ELF-1 (cell line): ENCODE measurements at places on chromosomes 5 and 9.

GRCh38 chr5:135561266-135561665 lies 17.5 kb downstream of the CXCL14 start:
- no peak for DNase-seq

- no peak for DNase-seq
Measured at GRCh38 chr9:20015427-20015931, 226.6 kb upstream of the SLC24A2 start.

DNA sequence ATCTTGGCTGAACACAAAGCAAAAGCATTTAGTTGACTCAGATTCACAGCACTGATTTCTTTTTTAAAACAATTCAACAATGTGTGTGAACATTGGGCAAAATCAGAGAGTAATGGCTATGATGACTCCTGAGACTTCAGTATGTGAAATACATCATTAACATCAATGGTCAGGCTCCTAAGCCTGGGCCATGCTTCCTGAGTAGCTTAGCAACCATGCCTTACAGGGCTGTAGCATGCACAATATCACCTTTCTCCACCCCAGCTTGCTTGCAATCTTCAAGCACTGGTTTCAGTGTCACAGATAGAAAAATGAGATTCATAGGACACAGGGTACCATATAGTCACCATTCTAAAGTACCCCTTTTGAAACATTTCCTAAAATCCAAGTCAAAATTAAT lies 41.3 kb downstream of the MACROH2A1 start:
- DNase-seq = no peak

- no peak for DNase-seq
Measured at GRCh38 chr9:115378241-115378640, 260.3 kb upstream of the TNC start.

DNA sequence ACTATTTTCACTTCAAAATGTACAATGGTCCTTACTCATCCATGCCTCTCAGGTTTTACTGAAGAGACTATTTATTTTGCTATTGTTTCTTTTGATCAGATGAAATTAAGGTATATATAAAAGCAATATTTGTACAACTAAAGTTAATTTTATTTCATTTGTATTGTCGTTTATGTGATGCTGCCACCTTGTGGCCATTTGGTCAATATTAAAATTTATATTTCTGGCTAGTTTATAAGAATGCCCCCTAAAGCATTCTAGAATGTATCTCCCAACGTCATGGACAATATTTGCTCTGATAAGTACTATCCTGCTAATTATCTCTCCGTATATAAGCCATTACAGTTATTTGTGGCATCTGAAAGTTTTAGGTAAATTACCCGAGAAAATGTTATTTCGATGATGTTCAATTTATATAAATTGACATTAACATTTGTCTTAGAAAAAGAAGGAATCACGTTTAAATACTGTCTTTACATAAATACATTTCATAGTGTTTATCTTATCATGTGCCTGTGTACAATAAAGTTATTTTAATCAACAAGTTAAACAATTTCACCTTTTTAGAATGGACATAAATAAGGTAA lies 680.0 kb downstream of the TAF11L14 start:
- DNase-seq = no peak

DNA sequence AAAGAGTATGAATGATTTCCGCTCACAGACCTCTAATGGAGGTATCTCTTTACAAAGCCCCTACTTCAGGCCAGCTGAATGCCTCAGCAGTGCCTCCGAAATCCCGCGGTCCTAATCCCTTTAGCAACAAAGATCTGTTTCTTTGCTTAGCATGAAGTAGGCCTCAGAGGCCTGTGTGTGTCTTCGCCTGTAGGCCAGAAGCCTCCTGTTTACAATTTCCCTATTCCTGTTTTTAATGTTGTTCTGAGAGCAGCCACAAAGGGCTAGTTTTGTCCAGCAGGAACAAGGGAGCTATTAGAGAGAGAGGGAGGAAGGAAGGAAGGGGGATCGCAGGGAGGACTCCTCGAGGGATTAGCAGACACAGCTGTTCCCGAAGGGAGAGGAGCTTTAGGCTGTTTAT lies 166.4 kb upstream of the SPRY4 start:
- DNase-seq = peak; percentile 40

DNA sequence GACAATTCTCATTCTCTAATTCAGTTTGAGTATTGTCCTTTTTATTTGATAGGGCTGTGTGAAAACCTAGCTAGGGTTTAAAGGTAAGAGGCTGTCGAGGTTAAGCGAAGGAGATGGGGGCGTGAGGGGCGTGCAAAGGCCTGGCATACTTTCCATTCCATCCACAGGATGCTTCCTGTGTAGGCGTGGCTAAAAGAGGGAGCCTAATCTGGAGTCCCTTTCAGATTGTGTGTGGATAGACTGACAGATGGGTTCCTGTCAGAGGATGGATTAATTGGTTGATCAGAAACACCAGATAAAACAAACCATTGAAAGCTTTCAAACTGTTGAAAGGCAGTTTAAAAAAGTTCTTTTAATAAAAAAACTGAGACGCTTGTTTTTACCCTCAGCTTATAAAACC lies 1.1 kb upstream of the ELL2 start:
- peak; percentile 64 for DNase-seq

DNA sequence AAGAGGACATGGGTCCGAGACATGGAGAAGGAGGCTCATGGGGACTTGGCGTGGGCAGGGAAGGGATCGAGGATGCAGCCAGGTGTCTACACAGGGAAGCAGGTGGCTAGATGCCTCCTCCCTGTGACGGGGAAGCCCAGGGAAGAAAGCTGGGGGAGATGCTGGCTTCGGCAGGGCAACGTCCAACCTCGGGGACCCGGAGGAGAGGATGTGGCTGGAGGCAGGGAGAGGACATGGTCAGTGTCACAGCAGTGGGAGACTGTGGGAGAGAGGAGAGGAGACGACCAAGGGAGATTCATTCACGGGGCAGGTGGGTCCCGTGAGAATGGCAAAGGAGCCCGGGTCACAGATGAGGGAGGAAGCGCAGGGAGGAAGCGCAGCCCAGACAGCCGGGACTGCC lies 73.2 kb upstream of the PHYKPL start:
- DNase-seq = no peak

- DNase-seq = no peak
Measured at GRCh38 chr5:115558388-115558956, 13.9 kb upstream of the FEM1C start.

DNA sequence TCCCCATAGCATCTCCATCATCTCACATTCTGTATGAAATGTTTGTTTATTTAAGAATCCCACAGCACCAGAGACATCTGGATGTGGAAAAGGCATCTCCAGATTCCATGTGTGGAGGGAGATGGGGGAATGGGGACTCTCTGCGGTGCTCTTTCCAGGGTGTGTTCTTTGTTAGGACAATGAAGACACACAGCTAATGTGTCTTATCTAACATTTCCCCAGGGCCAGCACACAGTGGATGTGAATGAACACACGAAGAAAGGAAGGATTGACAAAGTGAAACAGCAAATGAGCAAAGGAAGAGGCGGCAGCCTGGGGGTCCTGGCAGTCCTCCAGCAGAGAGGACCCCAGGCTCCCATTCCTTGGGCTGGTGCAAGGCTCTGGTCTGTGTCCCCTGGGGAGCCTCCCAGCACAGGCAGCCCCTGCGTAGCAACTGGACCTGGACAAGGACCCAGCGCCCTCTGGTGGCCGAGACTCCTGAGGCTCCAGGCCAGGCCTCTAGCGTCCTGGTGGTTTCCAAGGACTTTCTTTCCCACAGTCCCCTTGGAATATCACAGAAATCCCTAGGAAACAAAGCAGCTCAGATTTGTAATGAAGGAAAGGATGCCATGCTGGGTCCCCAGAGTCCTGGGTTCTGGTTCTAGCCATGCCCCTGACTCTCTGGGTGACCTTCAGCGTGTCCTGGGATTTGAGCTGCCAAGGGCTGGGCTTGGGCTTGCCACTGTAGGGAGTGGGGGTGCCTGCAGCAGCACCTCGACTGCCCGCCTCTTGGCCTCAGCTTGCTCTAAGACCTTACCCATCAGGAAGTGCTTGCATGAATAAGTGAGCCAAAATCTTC lies 3.5 kb upstream of the PDLIM7 start:
- peak; percentile 91 for DNase-seq

DNA sequence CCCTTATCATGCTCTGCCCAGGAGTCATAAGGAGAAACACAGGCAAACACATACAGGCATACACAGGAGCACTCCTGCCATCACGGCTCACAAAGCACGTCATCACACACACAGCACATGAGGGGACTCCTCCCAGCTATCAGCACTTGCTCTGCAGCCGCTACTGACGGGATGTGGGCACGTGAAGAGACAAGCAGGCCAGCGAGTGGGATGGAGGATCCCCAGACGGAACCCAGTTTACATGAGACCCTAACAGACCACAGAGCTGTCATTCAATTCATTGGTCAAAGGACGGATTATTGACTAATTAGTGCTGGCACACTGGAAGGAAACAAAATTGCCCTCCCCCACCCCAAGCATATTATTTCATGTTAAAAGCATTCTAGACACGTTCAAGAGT lies 53.6 kb downstream of the SEMA4D start:
- DNase-seq = no peak

DNA sequence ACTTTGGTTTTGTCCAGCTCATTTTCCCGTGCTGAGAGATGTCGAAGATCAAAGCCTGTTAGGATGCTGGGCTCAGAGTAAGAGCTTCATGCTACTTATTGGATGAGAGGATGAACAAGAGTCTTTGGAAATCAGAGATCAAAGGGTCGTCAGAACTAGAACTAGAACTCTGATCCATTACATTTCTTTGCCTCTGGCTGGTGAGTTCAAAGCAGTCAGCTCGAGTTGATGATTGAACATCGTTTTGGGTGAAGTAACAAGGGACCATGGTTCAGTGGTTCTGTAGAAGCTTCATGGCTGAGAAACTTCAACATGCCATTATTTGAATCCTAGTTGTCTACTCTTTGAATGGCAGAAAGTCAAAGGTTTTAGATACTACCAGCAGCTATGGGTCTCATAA lies 320.3 kb downstream of the ARHGEF28 start:
- DNase-seq = no peak

- DNase-seq = no peak
Measured at GRCh38 chr5:133830911-133831310, 137.5 kb downstream of the C5orf15 start.

DNA sequence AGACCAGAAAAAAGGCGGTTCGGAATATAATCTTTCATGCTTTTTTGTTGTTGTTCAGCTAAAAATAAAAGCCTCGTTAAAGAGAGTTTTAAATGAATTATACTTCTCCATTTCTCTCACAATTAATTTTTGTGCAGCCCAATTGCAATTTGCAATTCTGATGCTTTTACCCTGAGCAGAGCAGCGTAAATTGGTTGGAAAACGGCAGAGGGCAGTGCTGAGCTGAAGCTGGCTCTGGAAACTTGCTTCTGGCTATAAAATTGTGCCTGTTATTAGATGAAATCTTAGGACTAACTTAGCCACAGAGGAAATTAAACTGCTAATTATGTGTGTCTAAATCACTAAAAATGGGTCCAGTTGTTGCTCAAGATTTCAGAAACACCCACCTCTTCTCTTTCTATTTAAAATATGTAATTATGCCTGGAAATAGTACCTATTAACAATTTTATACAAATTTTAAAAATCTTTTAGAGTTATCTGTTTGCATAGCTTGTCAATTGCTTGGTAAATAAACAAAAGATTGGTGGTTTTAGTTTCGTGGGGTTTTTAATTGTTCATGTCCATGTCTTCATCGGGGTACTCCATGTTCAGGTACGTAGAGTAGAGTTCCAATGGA lies 441.8 kb upstream of the TLE4 start:
- peak; percentile 44 for DNase-seq

DNA sequence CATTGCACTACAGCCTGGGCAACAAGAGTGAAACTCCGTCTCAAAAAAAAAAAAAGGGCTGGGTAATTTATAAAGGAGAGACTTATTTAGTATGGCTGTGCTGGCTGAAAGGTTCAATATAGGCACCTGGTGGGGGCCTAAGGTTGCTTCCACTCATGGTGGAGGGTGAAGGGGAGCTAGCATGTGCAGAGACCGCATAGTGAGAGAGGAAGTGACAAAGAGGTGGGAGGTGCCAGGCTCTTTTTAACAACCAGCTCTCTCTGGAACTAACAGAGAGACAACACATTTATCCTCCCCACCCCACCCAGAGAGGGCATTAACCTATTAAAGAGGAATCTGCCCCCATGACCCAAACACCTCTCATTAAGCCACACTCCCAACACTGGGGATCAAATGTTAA lies 28.9 kb upstream of the SERINC5 start:
- DNase-seq = no peak

GRCh38 chr9:127838375-127839078 lies 15.9 kb downstream of the ENG start:
- peak; percentile 29 for DNase-seq

DNA sequence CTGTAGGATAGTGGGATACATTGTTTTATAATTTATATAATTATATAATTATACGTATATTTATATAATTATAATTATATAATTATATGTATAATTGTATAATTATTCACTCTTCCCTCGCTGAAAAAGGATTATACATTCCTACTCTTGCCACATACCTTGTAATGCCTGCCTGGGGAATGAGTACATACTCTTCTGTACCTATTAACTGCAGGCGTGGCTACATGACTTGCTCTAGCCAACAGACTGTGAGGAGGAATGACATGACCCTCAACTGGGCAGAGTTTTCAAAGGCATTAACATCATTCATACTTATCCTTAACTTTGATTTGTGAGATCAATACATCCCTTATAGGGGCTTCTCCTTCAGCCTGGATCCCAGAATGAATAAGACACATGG lies 19.1 kb downstream of the ERMP1 start:
- no peak for DNase-seq

DNA sequence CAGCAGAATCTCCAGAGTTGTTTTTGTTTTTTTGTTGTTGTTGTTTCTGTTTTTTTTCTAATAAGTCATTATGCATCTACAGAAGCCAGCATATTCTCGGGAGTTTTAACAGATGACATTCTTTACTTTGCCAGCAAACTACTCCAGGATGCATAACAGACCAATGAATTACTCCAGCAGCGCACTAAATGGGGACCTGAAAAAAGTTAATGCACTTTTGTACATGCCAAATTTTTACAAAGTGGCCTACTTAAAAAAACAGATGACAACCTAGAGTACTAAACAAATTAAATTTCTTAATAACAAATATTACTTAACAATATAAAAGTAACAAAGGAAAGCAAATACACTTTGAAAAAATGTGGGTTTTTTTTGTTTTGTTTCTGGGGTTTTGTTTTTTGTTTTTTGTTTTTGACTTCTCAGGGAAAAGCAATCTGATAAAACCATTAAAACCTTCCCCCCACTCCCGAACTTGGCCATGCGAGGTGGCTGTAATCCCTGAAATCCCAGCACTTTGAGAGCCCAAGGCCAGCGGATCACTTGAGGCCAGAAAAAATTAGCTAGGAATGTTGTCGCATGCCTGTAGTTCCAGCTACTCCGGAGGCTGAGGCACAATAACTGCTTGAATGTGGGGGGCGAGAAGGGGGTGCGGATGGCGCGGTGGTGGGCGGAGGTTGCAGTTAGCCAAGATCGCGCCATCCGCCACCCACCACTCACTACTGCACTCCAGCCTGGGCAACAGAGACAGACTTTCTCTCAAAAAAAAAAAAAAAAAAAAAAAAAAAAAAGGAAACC lies 352.4 kb downstream of the CETN3 start:
- DNase-seq = peak; percentile 62

DNA sequence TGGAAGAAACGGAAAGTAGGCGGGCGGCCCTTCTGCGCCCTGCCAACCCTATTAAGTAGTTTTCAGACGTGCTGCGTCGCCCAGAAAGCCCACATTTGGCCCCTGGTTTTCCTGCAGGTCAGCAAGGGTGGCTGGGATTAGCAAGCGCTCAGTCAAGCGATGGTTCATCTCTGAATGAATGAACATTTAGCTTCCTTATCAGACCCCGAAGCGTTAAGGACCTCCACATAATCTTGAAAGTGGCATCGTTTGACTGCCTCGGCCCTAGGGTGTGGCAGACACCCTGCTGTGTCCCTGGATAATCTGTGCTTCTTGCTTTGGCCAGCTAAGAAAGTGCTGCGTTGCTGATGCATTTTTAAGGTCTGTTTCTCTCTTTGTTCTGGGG lies 684 bp downstream of the TOR1B start:
- peak; percentile 35 for DNase-seq
